ENCODE measurements at places on chromosomes 2 and 18. TPM values are rescaled to one million over a fixed set of nuclear protein-coding genes. Genes with fewer than 3 reads are reported as not detected.

Gene SERPINB12
- not detected for total RNA-seq

GRCh38 chr2:44120428-44120827 is 48.2 kb upstream of the PPM1B start:
- no peaks in the 10 kb centered on the region for H3K27me3 ChIP-seq
- no peaks in the 10 kb centered on the region for H3K36me3 ChIP-seq
- no peak for DNase-seq
- no peaks in the 10 kb centered on the region for H3K4me1 ChIP-seq
- H3K4me3 ChIP-seq, result no peak overlapping the region
- H3K27ac ChIP-seq, result no peak overlapping the region

Gene CABLES1
- 22.2 TPM for total RNA-seq

Gene RRM2
- total RNA-seq, result 30.3 TPM

GRCh38 chr18:36536426-36536825 is 238.9 kb downstream of the FHOD3 start:
- H3K27ac ChIP-seq, result no peak overlapping the region
- no peak for DNase-seq
- H3K4me3 ChIP-seq, result no peak overlapping the region
- H3K27me3 ChIP-seq, result no peaks in the 10 kb centered on the region
- H3K36me3 ChIP-seq, result no peaks in the 10 kb centered on the region

Gene SCN9A
- 0.45 TPM for total RNA-seq
